ENCODE measurements at places on chromosomes 1 and 21.

DNA sequence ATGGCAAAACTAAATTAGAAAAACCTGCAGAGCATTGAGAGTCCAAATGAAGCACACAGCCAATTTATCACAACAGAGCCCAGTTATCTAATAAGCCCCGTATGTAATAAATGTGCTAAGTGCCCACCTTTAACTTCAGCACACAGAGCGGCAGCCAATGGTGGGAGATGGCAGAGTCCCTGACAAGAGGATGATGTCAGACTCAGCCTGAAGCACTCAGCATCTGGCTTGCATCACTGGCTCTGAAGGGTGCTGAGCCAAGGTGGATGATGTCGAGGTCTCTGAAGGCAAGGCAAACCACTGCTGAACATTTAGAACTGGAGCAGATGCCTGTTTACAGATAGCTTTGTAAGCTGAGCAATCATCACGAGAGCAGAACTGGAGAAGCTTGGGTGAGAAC is 118.3 kb downstream of the NUF2 start:
- no peak for DNase-seq

- no peak for DNase-seq
Measured at GRCh38 chr1:203126151-203126865, 1.2 kb upstream of the ADORA1 start.

- no peak for DNase-seq
Measured at GRCh38 chr1:229119876-229120275, 151.0 kb upstream of the RAB4A start.

- no peak for DNase-seq
Measured at GRCh38 chr1:97654876-97655585, 265.8 kb downstream of the DPYD start.

GRCh38 chr1:17678011-17678410 is 77.1 kb upstream of the ACTL8 start:
- no peak for DNase-seq

DNA sequence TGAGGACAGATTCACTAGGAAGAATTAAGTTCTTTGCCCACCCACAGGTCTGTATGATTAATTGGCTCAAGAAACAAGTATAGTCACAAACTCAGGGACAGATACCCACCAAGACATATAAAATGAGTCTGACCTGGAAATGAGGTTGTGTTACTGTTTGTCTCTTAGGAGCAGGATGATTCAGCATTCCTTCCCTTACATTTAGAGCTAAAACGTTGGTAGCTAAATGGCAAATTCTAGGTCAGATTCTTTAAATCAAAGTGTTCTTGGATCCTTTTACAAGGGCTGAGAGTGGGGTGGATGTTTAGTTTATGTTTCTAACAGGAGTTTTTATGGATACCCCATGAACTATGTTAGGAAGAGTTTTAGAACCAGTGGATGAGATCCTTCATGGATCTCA is 4.7 kb downstream of the RIMKLA start:
- DNase-seq = no peak

DNA sequence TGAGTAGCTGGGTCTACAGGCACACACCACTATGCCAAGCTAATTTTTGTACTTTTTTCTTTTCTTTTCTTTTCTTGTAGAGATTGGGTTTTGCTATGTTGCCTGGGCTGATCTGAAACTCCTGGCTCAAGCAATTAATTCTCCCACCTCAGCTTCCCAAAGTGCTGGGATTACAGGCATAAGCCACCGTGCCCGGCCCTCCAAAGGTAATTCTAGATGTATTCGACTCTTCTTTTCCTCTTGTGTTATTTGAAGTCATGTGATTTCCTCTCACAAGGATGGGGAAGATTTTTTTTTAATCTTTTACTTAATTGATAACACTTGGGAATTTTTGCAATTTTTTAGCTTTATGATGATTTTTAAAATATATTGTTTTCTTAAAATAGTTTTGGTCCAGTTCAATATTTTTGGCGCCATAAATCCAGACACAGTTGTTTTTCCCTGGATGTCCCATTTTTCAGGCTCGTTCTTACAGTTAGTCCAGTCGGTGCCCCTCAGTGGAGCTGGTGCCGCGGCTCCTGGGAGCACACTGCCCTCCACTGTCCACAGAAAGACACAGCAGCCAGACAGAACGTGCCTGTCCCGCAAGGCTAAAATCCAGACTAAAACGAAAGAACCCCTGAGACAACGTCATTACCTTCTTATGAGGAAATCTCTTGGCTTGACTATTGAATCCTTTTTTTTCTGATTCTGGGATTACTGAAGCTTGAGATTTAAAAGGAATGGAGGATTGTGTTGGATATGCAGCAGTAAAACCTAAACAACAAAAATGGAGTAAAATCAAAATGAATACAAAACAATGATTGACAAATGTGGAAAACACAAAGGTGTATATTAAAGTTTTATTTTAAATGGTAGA is 22.4 kb downstream of the STPG1 start:
- peak; percentile 53 for DNase-seq

- no peak for DNase-seq
Measured at GRCh38 chr1:185735701-185736064, 1.5 kb downstream of the HMCN1 start.

All from anterior cingulate cortex (tissue), 58 donors.